ENCODE measurements at places on chromosomes 1 and 21. TPM values are rescaled to one million over a fixed set of nuclear protein-coding genes. Genes with fewer than 3 reads are reported as not detected.

OR2T29 gene
- not detected for total RNA-seq

SPRR5 gene
- total RNA-seq, result not detected

CFHR5 gene
- total RNA-seq, result not detected

TMEM82 gene
- total RNA-seq, result not detected

KIF26B gene
- 24.1 TPM for total RNA-seq

AGTRAP gene
- total RNA-seq, result 51.0 TPM

RPF1 gene
- total RNA-seq, result 32.7 TPM
